ENCODE measurements at places on chromosomes 3 and 15.

GRCh38 chr3:190504354-190505125, 9.3 kb upstream of the IL1RAP start:
- DNase-seq = no peak

- no peak for DNase-seq
Observed at GRCh38 chr3:111763001-111763471, 96.0 kb upstream of the PHLDB2 start.

DNA sequence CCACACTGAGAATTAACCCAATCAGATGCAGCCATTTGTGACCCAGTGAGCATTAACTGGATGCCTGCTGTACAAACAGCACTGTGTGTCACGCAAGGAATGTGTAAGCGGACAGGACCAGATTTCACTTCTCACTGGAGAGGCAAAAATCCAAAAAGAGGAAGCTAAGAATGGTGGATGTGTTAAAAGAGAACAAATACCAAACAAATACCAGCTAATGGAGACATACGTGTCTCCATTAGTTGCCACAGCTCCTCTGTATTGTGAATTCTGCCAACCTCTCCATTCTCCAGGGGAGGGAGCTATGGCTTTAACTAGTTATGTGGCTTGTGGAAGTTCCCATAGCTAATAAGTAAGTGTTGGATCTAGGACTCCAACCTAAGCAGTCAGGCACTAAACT, 2.6 kb downstream of the LTF start:
- DNase-seq = no peak

GRCh38 chr15:90106522-90107117, 4.4 kb upstream of the IDH2 start:
- no peak for DNase-seq

GRCh38 chr3:180358179-180358578, 243.8 kb upstream of the TTC14 start:
- no peak for DNase-seq

- DNase-seq = no peak
Observed at GRCh38 chr15:101083336-101084045, 164.3 kb downstream of the LRRK1 start.

GRCh38 chr3:54042259-54042823, 80.0 kb upstream of the CACNA2D3 start:
- DNase-seq = no peak

DNA sequence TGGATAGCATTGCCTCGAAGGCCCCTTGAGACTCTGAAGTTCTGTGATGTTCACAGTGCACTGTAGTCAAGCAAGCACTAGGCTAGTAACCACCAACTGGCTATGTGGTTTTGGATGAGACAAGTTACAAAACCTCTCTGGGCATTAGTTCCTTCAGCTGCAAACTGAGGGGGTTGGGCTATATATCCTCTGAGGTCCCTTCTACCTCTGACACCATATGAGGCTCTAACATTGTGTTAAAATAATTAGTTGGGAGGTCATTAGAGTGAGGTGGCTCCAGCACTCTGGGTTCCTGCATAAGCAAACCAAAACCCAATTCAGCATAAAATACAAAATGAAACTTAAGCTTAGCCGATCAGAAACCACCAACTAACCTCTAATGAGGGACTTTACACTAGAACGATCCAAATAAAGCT, 209.5 kb upstream of the LRRN1 start:
- DNase-seq = no peak

GRCh38 chr3:116102037-116102436, 343.2 kb downstream of the LSAMP start:
- DNase-seq = no peak

DNA sequence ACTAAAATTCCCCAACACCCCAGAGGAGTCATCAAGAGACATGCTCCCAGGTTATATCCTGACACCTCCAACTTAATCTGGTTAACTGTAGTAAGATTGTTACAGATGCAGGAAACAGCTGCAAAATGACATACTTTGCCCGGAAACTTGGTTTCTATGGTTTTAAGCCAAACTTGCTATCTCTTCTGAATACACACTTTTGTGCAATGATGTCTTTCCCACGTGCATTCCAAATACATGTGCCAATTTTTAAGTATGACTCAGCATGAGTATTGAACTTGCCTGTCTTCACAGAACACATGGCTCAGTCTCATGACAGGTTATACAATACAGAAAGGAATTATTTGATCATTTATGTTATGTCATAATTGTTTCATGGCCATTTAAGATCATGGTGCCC, 207.0 kb upstream of the DCBLD2 start:
- no peak for DNase-seq

GRCh38 chr3:189393598-189393997, 221.8 kb downstream of the TPRG1 start:
- DNase-seq = no peak

All from T-helper 1 cell (primary cell).